Suprapubic skin (tissue), 4 donors: ENCODE measurements at places on chromosomes 7 and 10. TPM values are rescaled to one million over a fixed set of nuclear protein-coding genes. Genes with fewer than 3 reads are reported as not detected.

DNA sequence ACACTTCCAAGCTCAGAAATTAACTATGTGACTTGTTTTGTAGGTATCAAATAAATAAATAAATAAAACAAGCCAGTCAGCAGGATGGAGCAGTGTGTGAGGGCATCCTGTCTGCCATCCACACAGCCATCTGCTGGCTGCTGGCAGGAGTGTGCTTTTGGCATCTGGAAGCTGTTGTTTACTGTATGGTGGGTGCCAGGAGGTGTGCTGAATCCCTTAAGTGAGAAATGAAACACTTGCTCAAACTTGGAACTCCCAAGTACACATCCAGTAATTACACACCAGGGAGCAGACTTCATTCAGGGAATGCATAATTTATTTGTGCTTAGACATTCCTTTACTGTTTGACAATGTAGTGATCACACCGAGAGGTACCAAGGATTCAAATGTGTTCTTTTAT lies 16.9 kb upstream of the TAX1BP1 start:
- no peak for DNase-seq

CNTNAP2 gene
- total RNA-seq, result 0.25 TPM

GRCh38 chr7:149427893-149428292 lies 33.0 kb downstream of the ZNF777 start:
- no peak for DNase-seq

- DNase-seq, result no peak
These were observed 14.9 kb downstream of the UNCX start for GRCh38 chr7:1247527-1248041.

- no peak for DNase-seq
These were observed 215.4 kb upstream of the TMEM196 start for GRCh38 chr7:19988860-19989259.

- DNase-seq, result peak; percentile 76
These were observed 130.5 kb downstream of the ADCY1 start for GRCh38 chr7:45704683-45705016.

DNA sequence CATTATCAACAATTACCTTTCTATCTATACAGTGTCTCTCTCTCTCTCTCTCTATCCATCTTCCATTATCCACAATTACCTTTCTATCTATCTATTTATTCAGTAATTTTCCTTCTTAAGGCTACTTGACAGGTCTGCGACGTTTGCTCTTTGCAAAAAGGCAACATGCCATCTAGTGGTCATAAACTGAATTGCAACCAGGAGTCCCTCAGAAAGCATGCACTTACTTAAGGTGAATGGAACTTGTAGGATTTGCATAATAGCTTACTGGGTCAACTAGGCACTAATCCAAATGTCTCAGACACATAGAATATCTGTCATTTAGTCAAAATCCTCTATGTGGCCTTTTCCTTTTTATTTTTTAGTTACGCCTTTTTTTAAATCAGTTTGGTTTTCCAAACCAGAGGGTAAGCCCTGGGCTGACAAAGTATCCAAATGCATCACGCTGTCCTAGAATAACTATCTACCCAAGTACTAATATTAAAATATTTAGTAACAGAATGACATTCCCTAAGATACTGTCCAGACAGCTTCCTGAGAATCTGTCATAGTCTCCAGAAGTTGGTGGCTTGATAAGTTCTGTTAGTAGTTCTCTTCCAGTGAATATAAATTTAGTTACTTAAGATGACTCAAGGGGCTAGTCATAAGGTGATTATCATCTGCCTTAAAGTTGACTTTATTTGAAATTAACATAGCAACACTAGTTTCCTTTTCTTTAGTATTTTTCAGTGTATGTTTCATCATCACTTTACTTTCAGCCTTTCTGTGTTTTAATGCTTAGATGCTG lies 208.3 kb downstream of the PPP1R3A start:
- DNase-seq, result no peak

DNA sequence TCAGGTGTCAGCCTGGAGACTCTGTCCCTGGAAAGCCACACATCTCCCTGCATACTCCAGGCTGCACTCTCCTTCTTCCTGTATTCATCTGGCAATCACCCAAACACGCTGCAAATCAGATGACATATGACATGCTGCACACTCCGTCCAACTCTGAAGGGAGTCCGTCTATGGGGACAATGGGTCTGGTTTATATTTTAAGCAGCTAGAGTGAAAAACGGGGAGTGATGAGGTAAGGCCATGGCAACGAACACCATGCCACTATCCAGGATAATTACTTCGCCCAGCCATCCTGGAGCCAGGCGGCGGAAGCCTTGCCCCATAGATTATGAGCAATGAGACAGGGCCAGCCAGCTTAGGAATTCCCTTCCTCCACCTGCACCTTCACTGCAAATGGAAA lies 140.1 kb downstream of the PLXNA4 start:
- DNase-seq, result no peak

DNA sequence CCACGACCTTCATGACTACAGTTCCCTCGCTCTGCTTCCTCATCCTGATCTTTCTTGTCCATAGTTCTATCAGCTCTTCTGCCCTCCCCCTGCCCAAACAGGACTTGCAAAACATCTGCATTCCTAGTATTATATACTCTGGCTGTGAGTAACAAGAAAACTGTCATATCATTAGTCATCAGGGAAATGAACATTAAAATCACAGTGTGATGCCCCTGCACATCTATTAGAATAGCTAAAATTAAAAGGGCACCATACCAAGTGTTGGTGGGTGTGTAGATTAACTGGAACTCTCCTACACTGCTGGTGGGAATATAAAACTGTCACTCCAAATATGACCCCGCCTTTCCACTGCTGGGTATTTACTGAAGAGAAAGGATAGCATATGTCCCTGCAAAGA lies 141.8 kb downstream of the C7orf25 start:
- no peak for DNase-seq

TRIM24 gene
- 20.8 TPM for total RNA-seq

DNA sequence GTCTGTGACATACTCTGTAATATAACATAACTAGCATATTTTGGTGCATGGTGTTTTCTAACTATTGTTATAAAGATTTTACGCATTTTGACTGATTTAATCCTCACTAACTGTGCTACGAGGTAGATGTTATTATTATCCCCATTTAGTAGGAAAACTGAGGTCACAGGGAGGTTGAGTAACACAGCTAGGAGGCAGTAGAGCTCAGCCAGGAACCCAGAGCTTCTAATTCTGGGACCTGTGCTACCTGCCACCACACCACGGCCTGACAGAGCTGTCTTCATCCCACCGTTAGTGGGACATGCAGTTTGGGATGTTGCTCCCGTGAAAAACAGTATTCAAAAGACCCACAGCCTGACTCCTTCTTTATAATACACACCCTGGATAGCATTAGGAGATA lies 962.5 kb downstream of the CNTNAP2 start:
- DNase-seq, result no peak

- no peak for DNase-seq
These were observed 21.4 kb upstream of the GPR146 start for GRCh38 chr7:1022801-1023465.

- DNase-seq, result no peak
These were observed 101.3 kb downstream of the HIF1AN start for GRCh38 chr10:100636848-100637553.

UPK3B gene
- 7.5 TPM for total RNA-seq

EBF3 gene
- 1.4 TPM for total RNA-seq

PILRA gene
- 6.0 TPM for total RNA-seq

DNA sequence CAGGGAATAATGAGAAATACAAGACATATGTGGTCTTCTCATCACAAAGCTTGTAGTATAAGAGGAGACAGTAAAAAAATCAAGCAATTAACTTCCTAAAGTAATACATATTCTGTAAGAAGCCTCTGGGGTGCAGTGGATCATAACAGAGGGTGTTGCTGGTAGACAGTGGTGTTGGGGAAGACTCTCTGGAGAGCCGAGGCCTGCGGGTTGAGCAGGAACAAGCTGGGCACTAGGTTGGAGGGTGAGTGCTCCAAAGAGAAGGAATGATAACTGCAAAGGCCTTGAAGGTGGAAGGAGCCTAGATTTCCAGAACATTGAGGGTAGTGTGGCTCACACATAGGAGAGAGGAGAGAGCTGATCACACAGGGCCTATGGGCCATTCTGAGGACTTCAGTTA lies 1.5 kb downstream of the GIMAP4 start:
- no peak for DNase-seq

GRCh38 chr7:15407910-15408309 lies 153.9 kb downstream of the AGMO start:
- no peak for DNase-seq

DNA sequence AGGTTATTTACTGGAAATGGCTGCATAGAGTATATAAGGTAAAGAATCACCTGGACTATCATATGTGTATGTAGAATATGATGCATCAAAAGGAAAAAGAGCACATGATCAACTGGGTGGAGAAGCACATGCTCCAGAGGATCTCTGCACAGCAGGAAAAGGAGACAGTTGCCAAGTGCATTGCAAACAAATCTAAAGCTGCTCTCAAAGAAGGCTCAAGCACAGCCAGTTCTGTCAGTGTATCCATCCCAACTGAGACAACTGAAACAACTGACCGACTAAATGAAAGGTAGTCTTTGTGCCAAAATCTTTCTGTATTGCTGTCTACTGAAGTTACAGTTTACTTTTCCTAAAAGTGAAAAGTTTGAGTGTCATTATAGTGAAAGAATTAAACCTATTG lies 83.2 kb upstream of the SGCE start:
- DNase-seq, result no peak

- DNase-seq, result no peak
These were observed 258.6 kb downstream of the BMPER start for GRCh38 chr7:34163956-34164355.

- DNase-seq, result no peak
These were observed 381.8 kb upstream of the FZD8 start for GRCh38 chr10:36023939-36024338.

DNA sequence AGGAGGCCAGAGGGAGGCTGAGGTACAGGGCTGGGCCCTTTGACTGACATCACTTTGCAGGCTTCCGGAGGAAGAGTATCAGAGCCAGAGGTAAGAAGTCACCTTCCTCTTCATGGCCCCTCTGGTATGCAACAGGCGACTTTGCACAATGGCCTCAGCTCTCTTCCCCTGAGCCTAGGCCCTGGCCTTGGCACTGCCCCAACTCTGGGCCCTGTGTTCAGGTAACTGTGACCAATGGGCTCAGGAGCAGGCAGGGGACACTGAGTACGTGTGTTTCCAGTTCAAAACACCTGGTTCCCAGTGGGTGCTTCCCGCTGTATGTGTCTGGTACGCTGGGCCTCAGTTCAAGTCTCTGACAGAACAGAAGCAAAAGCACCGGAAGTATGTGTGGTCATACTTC lies 12.1 kb upstream of the PAX2 start:
- DNase-seq, result no peak

DNA sequence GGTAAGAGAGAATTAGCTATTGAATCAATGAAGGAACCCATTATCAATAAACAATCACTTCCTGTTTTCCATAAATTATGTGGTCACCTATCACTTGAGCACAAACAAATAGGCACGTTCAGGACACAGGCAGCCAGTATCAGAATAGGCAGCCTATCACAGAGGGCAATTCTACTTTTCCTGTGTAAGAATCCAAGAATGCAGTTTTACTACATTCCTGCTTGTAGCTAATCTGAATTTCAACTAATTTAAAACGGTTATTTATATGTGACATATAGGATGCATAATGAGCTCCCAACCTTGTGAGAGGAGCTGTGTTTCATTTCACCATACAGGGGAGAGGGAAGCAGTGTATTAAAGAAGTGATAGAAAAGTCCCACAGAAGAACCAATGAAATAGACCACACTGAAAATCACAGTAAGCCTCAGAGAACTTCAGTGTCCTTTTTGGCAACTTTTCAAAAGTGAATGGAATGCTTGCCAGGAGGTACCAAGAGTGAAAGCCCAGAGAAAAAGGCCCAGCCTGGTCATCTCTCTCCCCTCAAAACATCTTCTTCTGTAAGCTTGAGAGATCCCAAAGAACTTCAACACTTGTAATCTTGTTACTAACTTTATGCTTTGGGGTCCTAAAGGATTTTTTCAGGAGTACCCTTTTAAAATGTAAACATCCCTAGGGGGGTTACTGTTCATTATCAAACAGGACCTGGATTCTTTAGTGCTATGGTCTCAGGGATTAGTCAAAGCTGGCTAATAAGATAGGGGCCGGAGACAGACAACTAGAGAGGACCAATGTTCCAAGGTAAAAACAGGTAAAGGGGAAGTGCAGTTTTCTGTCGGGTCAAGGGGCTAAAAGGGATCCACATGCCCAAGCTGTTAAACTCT lies 1.3 kb downstream of the IMMP2L start:
- DNase-seq, result no peak

- peak; percentile 96 for DNase-seq
These were observed 14.9 kb downstream of the TRIM56 start for GRCh38 chr7:101099969-101100781.

SLC26A5 gene
- 5.3 TPM for total RNA-seq

DNA sequence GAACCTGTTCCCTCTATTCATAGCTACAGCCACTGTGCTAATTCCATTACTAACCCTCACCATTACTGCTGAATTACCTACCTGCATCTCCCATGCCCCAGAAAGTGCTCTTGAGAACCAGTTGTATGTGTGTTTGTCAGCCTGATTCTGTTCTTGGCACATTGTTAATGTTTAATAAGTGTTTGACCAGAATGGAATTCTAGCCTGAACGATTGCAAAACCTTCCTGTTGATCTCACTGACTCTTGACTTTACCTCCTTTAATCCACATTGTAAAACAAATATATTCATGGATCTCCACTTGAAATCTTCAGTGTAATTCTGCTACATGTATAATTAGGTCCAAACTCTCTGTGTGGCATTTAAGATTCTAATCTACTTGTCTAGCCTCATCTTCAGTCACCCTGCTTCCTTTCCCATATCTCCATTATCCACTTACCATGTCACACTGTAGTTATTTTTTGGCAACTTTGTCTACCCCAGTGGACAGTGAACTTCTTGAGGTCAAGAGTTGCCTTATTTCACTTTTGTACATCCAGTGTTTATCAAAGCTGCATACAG lies 4.9 kb downstream of the ZNF277 start:
- no peak for DNase-seq

- no peak for DNase-seq
These were observed 100.8 kb upstream of the STK17A start for GRCh38 chr7:43481902-43482678.

ABCB4 gene
- total RNA-seq, result 1.6 TPM

DNA sequence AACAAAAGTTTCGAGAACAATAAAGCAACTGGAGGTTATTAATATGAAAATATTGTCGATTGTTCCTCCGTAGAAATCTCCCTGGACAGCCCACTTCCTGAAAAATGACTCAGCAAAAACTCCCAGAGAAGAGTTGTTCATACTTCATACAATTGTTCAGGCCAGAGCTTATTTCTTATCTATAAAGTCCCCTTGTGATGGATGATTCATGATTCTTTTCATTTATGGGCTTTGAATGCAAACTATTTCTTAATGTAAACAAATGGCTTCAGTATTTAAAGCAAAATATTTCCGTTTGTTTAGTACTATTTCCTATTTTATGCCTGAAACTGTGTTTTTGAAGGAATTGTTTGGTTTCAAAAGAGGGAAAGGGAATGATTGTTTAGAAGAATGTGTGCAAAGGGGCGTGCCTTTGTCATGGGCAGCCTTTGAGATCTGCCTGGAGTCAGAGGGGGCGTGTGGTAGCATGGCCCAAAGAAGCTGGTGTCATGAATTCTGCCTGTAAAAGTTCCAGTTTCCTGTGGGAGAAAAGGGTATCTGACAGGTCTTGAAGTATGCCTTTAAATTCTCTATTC lies 26.2 kb upstream of the EXOC6 start:
- DNase-seq, result no peak

GRCh38 chr7:116588225-116588624 lies 63.4 kb downstream of the CAV1 start:
- DNase-seq, result no peak

NUP42 gene
- 46.6 TPM for total RNA-seq
